AG09309 (cell line): ENCODE measurements at places on chromosomes 6 and 20.

- DNase-seq: no peak
Measured at GRCh38 chr6:5673019-5673790, 333.5 kb downstream of the NRN1 start.

DNA sequence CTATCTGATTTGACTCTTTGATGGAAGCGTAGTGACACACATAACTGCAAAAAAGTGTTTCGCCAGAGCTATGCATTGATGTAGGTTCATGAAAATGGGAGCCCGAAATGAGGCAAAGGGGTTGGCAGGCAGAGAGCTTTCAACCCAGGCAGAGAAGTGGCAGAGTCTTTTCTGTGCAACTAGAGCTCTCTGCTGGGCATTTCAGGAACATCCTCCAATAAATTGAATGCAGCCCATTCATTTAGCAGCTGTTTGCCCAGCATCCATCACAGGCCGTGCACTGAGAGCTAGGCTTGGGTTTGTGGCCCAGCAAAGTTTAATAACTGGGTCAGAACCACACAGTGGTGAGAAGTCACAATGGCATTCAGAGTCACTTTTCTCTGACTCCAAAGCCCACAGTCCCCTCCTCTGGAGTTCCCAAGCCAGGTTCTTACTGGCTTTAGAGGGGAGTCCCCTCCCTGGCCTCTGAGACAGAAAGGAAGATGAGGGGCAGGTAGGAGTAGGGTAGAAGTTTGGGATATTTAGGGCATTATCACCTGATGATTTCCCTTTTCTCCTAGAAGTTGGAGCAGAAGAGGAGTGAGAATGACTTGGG, 31.8 kb upstream of the ELMO2 start:
- DNase-seq: no peak

GRCh38 chr6:95546148-95546547, 31.2 kb upstream of the MANEA start:
- no peak for DNase-seq

GRCh38 chr6:6908121-6908520, 199.6 kb upstream of the RREB1 start:
- DNase-seq: no peak

- DNase-seq: no peak
Measured at GRCh38 chr6:92047860-92048259, 1371.5 kb downstream of the EPHA7 start.

DNA sequence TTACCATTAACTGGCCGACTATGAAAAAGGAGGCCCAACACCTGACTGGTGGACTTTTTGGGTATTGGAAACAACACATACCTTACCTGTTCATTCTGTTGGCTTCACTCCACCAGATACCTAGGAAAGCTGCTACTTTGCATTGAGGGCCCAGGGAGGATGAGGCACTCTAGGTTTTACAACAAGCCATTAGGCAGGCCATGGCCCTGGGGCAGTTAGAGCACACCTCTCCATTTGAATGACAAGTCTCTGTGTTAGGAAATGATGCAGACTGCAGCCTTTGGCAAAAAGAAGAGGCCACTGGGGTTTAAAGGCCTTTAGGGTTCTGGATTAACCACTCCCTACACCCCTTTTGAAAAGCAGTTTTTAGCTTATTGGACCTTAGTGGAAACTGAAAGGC, 144.3 kb downstream of the OR2B2 start:
- no peak for DNase-seq
